Activated CD4-positive, alpha-beta T cell treated with anti-CD3 and anti-CD28 coated beads, Interleukin-2, amount 50 U/mL, for 16 hours (primary cell): ENCODE measurements at places on chromosomes 3 and 15.

DNA sequence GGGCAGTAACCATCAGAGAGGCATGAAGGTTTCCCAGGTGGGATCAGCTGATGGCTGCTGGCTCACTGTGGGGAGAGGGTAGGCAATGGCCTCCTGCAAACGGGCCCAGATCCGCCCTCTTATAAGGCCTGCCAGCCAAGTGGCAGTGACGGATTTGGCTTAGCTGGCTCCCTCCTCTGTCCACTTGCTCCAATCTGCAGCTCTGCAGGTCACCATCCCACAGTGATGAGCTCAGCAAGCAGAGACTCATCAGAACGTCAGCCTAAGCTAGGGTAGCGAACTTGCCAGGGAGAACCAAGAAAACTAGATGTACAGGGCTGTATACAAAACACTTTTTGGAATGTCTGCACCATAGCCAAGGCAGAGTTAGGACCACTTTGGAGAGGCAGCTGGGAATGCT lies 62.8 kb upstream of the DCLK3 start:
- no peak for DNase-seq

- peak; percentile 12 for DNase-seq
These were observed 12.3 kb downstream of the CPNE9 start for GRCh38 chr3:9715764-9716437.

DNA sequence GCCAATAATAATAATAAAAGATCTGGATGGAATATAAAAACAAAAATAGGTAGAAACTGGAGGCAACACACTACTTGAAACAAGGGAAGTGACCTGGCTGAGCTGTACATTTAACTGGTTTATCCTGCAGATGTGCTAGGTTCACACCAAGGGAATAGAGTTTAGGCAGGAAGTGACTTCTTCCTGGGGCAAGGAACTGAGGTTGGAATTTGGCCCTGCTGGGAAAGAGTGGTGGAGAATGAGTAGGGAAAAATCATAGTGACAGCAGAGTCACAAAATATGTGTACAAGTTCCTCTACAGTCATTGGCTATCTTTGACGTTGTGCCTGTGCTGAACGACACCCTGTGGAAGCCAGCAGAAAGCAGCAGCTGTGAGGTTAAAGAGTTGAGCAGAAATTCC lies 44.1 kb downstream of the ARHGAP11B start:
- no peak for DNase-seq

DNA sequence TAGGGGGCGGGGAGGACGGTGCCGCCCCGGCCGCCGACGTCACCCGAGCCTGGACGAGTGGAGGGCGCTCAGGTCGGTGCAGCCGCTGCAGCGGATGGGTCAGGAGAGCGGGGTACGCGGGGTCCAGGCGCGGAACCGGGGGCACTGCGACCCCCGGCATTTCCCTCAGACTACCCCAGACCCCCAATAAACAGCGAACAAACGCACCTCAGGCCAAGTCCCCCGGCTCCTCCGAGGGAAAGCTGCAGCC lies 78.9 kb downstream of the IQSEC1 start:
- DNase-seq: no peak

GRCh38 chr3:153552887-153553604 lies 391.0 kb downstream of the RAP2B start:
- peak; percentile 20 for DNase-seq

DNA sequence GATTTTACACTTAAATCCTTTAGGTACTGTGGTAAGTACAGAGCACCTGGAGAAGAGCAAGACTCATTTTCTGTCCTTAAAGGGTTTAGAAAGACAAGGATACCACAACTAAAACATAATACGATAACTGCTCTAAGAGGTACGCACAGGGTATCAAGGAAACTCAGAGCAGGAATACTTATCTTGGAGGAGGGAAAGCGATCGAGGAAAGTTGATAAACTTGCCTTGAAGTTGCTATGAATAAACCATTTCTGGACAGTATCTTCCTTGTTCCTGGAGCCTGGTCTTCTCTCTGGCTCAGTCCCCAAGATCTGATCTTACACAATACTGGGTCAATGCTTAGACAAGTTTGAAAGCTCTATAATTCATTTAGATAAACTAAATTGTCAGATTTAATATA lies 17.6 kb upstream of the GATM start:
- no peak for DNase-seq

DNA sequence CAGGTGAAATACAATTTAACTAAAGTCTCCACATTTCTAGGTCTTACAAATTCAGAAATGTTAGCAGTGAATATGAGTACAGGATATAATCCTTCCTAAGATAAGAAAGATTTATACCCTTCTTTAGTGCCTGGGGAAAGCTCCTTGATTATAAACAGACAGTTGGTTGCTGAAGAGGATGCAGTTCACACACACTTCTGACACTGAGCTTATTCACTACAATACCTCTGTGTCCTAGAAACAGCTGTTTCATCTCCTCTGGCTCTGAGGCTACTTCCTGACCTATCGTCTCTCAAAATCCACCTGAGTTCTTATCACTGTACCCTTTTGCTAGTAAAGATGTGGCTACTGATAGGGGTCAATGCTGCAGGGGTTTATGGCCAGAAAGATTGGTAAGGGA lies 57.1 kb downstream of the TP63 start:
- DNase-seq: no peak

DNA sequence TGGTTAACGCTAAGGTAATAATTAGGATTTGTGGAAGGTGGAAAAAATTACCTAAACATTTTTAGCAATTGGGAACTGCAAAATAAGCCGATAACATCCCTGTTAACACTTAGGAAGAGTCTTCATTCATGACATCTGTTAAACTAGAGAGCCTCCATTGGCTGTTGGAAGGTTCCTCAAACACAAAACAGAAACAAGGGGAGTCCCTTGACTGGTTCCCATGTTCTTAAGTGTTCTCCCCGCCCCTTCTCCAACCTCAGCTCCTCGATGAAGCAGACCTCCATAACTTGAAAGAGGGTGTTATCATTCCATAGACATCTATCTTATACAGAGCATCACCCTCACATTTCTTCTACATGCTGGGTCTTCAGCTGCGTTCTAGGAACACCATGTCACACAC lies 2.5 kb downstream of the SLC22A13 start:
- DNase-seq: no peak

DNA sequence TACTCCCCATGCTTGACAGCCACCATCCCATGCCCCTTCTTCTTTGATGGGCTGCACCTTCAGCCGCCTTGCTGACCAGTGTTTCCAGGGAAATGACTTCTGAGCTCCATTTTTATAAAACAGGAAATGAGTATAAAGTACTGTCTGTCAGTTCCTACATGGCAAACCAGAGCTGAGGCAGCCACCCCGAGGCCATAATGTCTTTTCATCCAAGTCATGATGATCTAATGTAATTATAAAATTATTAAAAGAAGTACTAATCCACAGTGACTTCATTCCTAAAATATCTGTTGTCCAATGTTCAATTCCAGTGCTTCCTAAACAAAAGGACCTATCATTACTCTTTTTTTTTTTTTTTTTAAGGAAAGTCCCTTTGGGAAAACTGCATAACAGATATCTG lies 75.2 kb upstream of the HERC1 start:
- no peak for DNase-seq

- peak; percentile 88 for DNase-seq
These were observed 2.0 kb upstream of the BHLHE40 start for GRCh38 chr3:4977001-4977852.

GRCh38 chr15:82890338-82890994 lies 62.1 kb downstream of the HOMER2 start:
- no peak for DNase-seq

DNA sequence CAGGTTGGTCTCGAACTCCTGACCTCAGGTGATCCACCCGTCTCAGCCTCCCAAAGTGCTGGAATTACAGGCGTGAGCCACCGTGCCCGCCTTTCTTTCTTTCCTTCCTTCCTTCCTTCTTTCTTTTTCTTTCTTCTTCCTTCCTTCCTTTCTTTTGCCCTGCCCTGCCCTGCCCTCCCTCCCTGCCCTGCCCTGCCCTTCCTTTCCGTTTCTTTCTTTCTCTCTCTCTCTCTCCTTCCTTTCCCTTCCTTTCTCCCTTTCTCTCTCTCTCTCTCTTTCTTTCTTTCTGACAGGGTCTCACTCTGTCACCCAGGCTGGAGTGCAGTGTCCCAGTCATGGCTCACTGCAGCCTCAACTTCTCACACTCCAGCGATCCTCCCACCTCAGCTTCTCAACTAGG lies 74.6 kb downstream of the UMPS start:
- no peak for DNase-seq

GRCh38 chr3:12938258-12938711 lies 96.9 kb upstream of the RPL32 start:
- DNase-seq: no peak

DNA sequence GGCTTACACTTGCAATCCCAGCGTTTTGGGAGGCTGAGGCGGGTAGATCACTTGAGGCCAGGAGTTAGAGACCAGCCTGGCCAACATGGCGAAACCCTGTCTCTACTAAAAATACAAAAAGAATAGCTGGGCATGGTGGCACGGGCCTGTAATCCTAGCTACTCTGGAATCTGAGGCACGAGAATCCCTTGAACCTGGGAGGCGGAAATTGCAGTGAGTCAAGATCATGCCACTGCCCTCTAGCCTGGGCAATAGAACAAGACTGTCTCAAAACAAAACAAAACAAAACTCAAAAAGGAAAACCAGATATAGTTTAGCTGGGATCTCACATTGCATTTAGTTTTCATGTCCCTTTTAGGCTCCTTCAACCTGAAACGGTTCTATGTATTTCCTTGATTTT lies 2.9 kb upstream of the USP50 start:
- no peak for DNase-seq

DNA sequence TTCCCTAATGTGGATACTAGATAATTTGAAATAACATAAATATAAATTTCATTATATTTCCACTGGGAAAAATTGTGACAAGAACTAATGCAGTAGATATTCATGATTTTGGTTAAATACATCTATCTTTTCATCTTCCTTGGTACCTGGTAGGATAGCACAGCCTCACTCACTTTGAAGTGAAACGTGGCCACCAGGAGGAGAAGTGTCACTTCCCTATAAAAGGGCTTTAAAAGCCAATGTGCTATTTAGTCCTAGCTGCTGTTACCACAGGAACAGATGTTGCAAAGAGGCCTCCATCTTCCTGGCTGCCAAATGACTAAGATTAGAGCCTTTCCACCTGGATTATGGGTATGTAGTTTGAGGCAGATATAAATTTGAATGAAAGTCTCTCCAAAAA lies 140.0 kb downstream of the PLOD2 start:
- no peak for DNase-seq

DNA sequence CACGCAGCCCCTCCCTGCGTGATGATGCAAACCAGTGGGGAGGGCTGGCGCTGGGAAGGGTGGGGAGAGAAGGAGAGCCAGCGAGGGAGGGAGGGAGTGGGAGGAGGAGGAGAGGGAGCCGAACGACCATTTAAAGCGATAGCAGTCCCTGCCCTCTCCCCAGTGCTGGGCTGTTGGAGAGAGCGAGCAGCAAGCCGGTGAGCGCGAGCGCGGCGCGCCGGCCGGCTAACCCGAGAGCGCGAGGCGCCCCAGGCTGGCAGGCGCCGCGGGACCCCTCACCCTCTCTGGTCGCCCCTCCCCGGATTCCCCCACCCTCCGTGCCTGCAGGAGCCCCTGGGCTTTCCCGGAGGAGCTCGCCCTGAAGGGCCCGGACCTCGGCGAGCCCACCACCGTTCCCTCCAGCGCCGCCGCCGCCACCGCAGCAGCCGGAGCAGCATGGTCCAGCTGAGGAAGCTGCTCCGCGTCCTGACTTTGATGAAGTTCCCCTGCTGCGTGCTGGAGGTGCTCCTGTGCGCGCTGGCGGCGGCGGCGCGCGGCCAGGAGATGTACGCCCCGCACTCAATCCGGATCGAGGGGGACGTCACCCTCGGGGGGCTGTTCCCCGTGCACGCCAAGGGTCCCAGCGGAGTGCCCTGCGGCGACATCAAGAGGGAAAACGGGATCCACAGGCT lies at the start of gene GRM7:
Gene GRM7, plus strand, starts transcription at position 162 of the 671 bp plus-strand sequence.
- DNase-seq: no peak

- DNase-seq: peak; percentile 73
These were observed 1.5 kb upstream of the MAPKBP1 start for GRCh38 chr15:41772720-41773331.

DNA sequence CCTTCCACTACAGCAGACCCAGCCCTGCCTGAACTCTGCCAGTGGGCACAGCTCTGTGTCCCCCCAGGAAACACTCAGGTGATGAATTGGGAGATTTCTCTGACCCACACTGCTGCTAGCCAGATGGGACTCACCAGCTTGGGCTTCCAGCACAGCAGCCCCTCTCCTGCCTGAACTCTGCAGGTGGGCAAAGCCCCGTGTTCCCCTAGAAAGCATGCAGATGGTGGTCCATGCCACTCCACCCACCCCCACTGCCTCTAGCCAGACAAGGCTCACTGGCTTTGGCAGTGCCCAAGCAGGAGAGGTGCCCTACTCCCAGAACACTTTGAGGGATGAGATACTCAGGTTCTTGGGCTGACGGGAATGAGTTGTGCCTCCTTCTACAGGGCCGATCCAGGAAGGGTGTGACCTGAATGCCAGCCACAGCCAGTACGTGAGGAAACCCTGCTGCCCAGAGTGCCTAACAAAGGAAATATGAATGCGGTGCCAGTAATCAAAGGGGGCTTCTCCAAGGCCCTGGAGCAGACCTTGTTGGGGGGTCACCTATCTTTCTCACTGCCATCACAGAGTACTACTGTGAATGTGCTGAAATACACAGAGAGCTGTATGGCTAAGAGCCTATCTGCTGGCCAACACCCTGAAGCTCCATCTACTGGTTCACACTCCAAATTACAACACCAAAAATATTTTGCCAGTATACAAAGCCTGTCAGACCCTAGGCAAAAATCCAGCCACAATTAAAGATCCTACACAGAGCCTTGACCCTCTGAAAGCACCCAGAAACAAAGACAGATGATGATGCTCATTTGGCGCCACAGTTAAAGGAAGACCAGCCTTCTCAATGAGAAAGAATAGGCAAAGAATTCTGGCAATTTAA lies 61.9 kb downstream of the BTLA start:
- peak; percentile 56 for DNase-seq

DNA sequence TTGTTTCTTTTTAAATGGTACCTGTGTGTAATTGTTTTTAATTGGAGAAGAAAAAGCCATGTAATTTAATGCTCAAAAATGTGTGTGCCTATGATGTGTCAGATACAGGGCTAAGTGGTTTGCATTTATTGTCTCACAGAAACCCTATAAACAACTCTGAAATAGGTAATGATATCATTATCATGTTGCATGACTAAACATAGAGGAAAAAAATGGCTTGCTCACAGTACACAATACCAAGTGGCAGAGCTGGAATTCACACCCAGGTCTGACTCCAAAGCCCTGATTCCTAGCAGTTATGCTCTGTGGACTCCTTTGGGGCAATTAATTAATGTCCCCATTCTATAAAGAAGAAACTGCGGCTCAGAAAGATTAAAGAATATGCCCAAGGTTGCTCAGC lies 237.4 kb upstream of the TRIM42 start:
- no peak for DNase-seq

- DNase-seq: no peak
These were observed 3.8 kb upstream of the LCTL start for GRCh38 chr15:66569461-66570137.

DNA sequence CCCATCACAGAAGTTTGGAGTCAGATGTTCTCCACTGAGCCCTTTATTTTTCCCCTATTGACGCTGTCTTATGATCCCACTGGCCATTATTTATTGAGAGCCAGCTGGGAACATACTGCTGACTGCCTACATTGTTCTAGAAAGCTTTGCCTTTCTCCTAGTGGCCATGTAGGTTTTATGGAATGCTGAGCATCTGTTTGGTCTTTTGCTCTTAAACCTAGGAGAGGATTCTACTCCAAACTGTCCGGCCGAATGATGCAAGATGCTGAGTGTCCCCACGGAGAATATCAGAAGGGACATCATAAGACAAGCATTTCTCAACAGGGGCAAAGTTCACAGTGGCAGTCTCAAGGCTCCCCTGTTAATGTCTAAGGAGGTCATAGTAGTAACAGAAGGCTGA lies 171.4 kb downstream of the ARRDC4 start:
- DNase-seq: no peak

- DNase-seq: no peak
These were observed 6.1 kb downstream of the SCAP start for GRCh38 chr3:47469616-47470015.
